Fibroblast of skin of scalp (primary cell): ENCODE measurements at places on chromosomes 7 and 10.

GRCh38 chr10:43214956-43215561 lies 51.8 kb downstream of the RASGEF1A start:
- no peak for DNase-seq

- DNase-seq = no peak
Observed at GRCh38 chr7:484356-485101, 35.1 kb downstream of the PDGFA start.

- peak; percentile 8 for DNase-seq
Observed at GRCh38 chr7:54543051-54543488, 895 bp downstream of the VSTM2A start.

- peak; percentile 97 for DNase-seq
Observed at GRCh38 chr10:72319416-72320254, 35.1 kb downstream of the DNAJB12 start.

GRCh38 chr7:116601426-116601825 lies 70.6 kb upstream of the MET start:
- DNase-seq = no peak

DNA sequence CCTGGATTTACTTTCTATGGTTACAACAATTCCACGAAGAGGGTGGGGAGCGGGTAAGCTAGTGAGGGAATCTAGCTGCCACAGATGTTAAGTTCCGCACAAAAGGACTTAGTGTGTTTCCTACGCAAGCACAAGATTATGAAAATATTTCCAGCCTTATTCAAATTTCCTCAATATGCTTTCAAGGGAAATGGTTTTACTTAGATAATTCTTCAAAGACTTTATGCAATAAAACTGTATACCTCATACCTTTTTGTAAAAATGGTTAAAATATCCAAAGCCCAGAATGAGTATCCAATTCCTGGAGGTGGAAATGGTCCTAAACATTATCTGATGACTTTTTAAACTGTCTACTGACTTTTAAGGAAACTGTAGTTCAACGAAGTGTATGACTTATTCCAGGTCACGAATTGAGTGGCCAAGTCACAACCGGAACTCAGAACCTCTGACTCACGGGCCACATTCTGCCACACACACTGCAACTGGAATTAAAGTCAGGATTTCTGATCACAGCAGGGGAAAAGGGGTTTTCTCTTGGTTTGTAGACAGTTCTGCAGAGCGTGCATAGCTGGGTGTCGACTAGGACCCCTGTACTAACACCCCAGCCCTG lies 20.2 kb upstream of the INSIG1 start:
- DNase-seq = no peak

DNA sequence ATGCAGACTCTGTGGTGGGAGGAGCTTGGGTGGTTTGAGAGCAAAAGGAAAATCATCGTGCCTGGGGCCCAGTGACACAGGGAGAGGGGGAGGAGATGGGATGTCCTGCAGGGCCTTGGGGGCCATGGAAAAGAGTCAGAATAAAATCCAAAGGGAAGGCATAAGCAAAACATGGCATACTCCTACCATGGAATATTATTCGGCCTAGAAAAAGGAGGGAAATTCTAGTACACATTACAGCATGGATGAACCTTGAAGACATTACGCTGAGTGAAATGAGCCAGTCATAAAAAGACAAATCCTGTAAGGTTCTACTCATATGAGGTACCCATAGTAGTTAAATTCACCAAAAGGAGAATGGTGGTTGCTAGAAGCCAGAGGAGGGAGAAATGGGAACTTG lies 38.7 kb downstream of the STRA8 start:
- no peak for DNase-seq

GRCh38 chr7:116426428-116427156 lies 72.9 kb upstream of the CAV2 start:
- peak; percentile 92 for DNase-seq

GRCh38 chr7:40186586-40186985 lies 51.8 kb downstream of the SUGCT start:
- no peak for DNase-seq

- DNase-seq = peak; percentile 70
Observed at GRCh38 chr10:110137142-110137545, 70.3 kb upstream of the MXI1 start.

- no peak for DNase-seq
Observed at GRCh38 chr7:82210416-82211184, 233.0 kb downstream of the CACNA2D1 start.
